ENCODE measurements at places on chromosomes 2 and 18.

DNA sequence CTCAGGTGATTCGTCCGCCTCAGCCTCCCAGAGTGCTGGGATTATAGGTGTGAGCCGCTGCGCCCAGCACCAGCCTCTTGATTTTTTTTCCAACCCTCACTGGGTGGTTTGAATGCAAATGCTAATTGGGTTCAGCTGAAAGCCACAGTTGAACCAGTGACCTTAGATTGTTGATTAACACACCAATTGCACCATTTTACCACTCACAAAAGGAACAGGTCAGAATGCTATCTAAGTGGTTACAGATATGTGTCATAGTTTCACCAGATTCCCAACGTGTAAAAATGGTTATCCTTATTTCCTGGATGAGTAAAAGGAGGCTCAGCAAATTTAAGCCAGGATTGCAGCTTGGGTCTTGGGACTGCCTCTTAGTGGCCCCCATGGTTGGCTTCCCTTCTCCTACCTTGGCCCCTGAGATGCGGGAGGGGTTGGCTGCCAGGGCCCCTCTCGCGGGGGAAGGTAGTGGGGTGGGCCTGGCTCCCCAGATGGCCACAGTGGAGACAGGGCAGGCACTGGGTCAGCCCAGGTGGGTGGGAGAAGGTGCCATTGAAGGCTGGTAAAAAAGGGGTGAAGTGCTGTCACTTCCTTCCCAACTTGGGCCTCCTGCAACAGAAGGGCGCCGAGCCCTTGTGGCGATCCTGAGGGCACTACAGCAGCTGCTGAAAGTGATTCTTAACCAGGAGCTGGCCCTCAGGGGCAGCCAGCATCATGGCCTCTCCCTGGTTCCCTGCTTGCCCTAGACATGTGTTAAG, 164.9 kb upstream of the HAAO start:
- DNase-seq: no peak

GRCh38 chr2:41954304-41955291, 93.2 kb upstream of the PKDCC start:
- DNase-seq: no peak

- no peak for DNase-seq
Observed at GRCh38 chr2:75595541-75596395, 35.0 kb upstream of the EVA1A start.

- no peak for DNase-seq
Observed at GRCh38 chr2:196291426-196291825, 120.0 kb upstream of the STK17B start.

- no peak for DNase-seq
Observed at GRCh38 chr2:69177063-69177771, 164.2 kb downstream of the ANTXR1 start.

DNA sequence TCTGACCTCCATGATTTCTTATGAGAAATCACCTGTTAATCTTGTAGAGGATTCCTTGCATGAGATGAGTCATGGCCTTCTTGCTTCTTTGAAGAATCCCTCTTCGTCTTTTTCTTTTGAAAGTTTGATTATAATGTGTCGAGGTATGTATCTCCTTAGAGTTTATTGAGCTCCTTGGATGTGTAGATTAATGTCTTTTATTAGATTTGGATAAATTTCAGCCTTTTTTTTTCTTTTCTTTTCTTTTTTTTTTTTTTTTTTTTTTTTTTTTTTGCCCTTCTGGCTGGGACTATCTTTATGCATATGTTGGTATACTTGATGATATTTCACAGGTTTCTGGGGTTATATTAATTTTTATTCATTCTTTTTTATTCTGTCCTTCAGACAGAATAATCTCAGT, 72.3 kb upstream of the ITGA4 start:
- no peak for DNase-seq

DNA sequence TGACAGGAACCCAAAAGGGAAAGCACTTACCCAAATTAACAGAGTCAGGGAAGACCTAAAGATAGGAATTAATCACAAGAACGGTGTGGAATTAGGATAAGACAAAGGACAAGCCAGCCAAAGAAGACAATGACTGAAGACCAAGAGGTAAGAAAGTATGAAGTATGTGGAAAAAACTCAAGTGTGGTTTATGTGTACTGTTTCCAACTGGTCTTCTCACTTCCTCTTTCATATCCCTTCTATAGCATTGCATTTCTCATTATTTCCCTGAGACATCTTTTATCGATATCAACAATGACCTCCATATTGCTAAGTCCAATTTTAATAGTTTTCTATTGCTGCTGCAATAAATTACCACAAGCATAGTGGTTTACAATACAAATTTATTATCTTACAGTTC, 313.5 kb upstream of the SLC39A10 start:
- DNase-seq: no peak
